ENCODE measurements at places on chromosomes 4 and X. TPM values are rescaled to one million over a fixed set of nuclear protein-coding genes. Genes with fewer than 3 reads are reported as not detected.

- no peaks in the 10 kb centered on the region for H3K36me3 ChIP-seq
- no peaks in the 10 kb centered on the region for H3K27me3 ChIP-seq
- no peak for DNase-seq
- no peaks in the 10 kb centered on the region for H3K4me1 ChIP-seq
- H3K4me3 ChIP-seq = peak overlapping the region; percentile 2
These were observed 28.1 kb downstream of the INPP4B start for GRCh38 chr4:142818031-142818430.

Gene CXorf65
- not detected for total RNA-seq

- no peak for DNase-seq
- no peaks in the 10 kb centered on the region for H3K4me1 ChIP-seq
- no peak overlapping the region for H3K4me3 ChIP-seq
- no peak overlapping the region for H3K27ac ChIP-seq
- H3K36me3 ChIP-seq = no peaks in the 10 kb centered on the region
These were observed 72.6 kb downstream of the SMARCA5 start for GRCh38 chr4:143586080-143586479.

- no peaks in the 10 kb centered on the region for H3K36me3 ChIP-seq
- no peak overlapping the region for H3K4me3 ChIP-seq
- DNase-seq = no peak
- H3K4me1 ChIP-seq = no peaks in the 10 kb centered on the region
- H3K27ac ChIP-seq = peak overlapping the region; percentile 94
- H3K27me3 ChIP-seq = no peaks in the 10 kb centered on the region
These were observed 77.6 kb downstream of the AFF1 start for GRCh38 chr4:87012265-87012953.

Gene SOD3
- 75.0 TPM for total RNA-seq

DNA sequence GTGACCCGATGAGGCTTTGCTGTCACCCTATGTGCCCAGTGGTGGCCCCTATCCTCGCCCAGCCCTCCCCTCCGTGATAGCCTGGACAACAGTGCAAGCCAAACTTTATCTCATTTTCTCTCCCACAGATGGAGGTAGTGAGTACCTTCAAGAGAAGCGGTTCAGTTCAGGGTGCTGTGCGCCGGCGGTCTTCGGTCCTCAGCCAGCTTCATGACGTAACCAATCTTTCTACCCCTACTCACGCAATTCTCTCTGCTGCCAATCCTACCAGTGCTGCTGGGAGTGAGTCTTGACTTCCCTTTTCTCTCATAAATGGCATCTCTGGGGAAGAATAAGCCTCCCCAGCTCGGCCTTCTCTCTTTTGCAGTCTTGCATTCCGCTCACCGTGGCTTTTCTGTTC is 29.5 kb downstream of the CCNQ start:
- no peaks in the 10 kb centered on the region for H3K27me3 ChIP-seq
- no peak overlapping the region for H3K4me3 ChIP-seq
- H3K27ac ChIP-seq = no peak overlapping the region

GRCh38 chr4:68346461-68346860 is 3.4 kb downstream of the YTHDC1 start:
- no peaks in the 10 kb centered on the region for H3K27me3 ChIP-seq
- no peaks in the 10 kb centered on the region for H3K4me1 ChIP-seq
- no peak overlapping the region for H3K27ac ChIP-seq
- no peak overlapping the region for H3K4me3 ChIP-seq

GRCh38 chr4:94743838-94744237 is 13.9 kb upstream of the BMPR1B start:
- H3K27ac ChIP-seq = no peak overlapping the region
- no peak overlapping the region for H3K4me3 ChIP-seq
- no peak for DNase-seq
- no peaks in the 10 kb centered on the region for H3K27me3 ChIP-seq
- H3K4me1 ChIP-seq = no peaks in the 10 kb centered on the region

Gene FAM184B
- total RNA-seq = 0.07 TPM

DNA sequence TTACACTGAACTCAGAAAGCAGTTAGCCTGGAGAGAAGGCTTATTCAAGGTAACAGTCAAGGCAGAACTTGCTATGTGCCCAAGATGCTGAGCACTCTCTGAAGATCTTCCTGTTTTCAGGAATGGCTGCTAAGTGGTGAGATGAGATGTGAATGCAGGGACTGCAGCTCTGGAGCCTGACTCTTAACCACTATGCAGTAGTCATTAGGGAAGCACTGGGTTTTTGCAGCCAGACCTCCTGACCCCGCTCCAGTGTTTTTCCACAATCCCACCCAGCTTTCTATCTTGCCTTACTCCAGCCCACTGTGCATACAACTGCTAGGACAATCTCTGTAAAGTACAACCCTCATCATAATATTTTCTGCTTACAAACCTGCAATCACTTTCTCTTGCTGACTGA is 95.2 kb upstream of the LNX1 start:
- H3K27ac ChIP-seq = no peak overlapping the region
- H3K27me3 ChIP-seq = no peaks in the 10 kb centered on the region
- no peaks in the 10 kb centered on the region for H3K36me3 ChIP-seq
- no peak overlapping the region for H3K4me3 ChIP-seq
- DNase-seq = no peak
- H3K4me1 ChIP-seq = no peaks in the 10 kb centered on the region

Measured in uterus (tissue), 4 donors.